ENCODE measurements at places on chromosomes 2 and 18. TPM values are rescaled to one million over a fixed set of nuclear protein-coding genes. Genes with fewer than 3 reads are reported as not detected.

DNA sequence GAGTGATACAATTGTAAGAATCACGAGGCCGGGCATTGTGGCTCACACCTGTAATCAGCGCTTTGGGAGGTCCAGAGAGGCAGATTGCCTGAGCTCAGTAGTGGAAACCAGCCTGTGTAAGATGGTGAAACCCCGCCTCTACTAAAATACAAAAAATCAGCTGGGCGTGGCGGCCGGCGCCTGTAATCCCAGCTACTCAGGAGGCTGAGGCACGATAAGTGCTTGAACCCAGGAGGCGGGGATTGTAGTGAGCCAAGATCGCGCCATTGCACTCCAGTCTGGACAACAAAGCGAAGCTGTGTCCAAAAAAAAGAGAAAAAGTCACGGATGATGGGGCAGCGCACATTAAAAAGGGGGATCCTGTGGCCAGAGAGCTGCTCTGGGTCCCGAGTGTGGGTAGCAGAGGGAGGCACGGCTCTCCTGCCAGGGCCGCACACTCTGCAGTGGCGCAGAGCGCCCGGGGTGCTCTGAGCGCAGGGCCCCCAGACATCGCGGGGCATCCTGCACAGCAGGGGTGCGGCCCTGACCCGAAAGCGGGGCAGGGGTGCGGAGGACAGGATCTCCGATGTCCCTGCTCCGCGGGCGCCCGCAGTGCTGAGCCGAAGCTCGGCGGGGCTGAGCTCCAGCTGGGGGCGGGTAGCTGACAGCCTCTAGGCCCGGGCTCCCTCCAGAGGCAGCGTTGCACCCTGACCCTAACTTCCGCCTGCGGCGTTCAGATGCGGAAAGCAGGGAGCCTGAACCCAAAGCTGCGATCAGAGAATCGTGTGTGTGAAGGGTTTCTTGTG, 30.4 kb upstream of the RAB6D start:
- DNase-seq = no peak

Gene PIEZO2
- total RNA-seq = 3.3 TPM

Gene RAMP1
- 0.42 TPM for total RNA-seq

DNA sequence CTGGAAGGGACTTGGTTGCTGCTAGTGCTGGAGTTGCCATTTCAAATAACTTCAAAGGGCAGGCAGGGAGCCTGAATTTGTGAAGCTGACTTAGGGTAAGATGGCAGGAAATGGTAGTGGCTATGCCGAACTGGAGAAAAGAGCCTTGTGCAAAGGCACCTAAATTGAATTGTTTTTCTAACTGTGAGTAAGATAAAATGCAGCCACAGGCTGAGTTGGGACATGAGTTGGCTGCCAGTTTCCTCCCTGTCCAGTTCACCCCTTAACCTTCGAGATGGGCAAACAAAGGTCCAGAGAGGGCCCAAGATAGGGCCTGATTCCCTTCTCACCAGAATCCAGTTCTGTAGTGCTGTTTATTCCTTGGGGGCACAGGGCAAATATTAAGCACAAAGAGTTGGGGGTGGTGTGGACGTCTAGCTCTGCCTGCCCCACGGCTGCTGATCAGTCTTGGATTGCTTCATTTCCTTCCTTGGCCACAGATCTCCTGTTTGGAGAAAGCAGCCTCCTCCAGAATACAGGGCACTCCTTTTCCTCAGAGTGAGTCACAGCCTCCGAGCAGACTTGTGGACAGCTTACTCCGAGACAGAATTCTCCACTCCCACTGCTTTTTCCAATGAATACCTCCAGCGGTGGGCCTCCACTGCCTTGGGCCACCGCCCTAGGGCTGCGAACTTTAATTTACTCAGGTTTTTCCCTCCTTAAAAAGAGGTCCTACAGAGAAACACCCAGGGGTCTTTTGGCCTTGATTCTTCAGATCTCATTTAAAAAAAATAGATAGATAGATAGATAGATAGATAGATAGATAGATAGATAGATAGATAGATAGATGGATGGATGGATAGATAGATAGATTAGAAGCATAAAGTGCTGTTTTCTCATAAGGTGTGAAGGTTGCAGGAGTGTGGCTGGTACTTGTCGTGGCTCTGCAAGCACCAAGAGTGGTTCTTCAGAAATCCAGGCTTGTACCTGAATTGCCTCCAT, 18.4 kb upstream of the SLC20A1 start:
- DNase-seq = no peak
